NK-92 treated with Interleukin-12 subunit alpha and Interleukin-12 subunit beta, amount 100 ng/mL, for 24 hours (cell line): ENCODE measurements at places on chromosomes 1 and 21.

GRCh38 chr1:55441489-55441888, 226.3 kb upstream of the USP24 start:
- DNase-seq, result no peak

- no peak for DNase-seq
Observed at GRCh38 chr1:21818656-21819055, 6.6 kb downstream of the LDLRAD2 start.

DNA sequence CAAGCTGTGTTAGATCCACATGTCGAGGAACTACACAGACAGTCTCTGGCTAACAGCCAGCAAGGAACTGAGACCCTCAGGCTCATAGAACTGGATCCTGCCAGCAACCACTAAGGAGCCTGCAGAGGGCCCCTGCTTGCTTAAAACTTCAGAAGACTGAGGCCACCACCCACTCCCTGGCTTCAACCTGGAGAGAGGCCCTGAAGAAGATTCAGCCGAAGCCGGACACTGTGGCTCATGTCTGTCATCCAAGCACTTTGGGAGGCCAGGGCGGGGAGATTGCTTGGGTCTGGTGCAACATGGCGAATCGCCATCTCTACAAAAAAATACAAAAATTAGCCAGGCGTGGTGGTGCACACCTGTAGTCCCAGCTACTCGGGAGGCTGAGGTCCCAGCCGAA, 92.6 kb upstream of the TMPRSS2 start:
- DNase-seq, result no peak

- DNase-seq, result no peak
Observed at GRCh38 chr1:44826375-44827196, 16.5 kb downstream of the PTCH2 start.
